SJSA1 (cell line): ENCODE measurements at places on chromosomes 11 and 22. TPM values are rescaled to one million over a fixed set of nuclear protein-coding genes. Genes with fewer than 3 reads are reported as not detected.

DNA sequence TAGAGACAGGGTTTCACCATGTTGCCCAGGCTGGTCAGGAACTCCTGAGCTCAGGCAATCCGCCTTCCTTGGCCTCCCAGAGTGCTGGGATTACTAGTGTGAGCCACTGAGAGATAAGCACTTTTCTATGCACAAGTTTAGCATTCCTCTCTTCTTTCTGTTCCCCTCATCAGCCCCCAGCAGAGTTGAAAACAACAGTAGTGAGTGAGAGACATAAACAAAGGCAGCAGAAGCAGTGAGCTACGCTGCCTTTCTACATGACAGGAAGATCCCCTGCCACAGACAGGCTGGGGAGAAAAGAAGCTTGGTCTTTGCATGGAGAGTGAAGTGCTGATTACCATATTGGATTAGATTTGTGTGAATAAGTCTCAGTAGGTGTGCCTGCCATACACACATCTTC is 392.0 kb upstream of the KIRREL3 start:
- H3K36me3 ChIP-seq: no peaks in the 10 kb centered on the region
- no peak overlapping the region for H3K4me3 ChIP-seq
- H3K27me3 ChIP-seq: no peaks in the 10 kb centered on the region
- no peaks in the 10 kb centered on the region for H3K4me1 ChIP-seq
- no peak overlapping the region for H3K27ac ChIP-seq

GRCh38 chr22:44668190-44668885 is 33.7 kb upstream of the PRR5 start:
- no peak overlapping the region for H3K27ac ChIP-seq
- peak overlapping the region; percentile 30 for H3K4me3 ChIP-seq
- no peaks in the 10 kb centered on the region for H3K36me3 ChIP-seq
- no peaks in the 10 kb centered on the region for H3K4me1 ChIP-seq
- DNase-seq: no peak

DNA sequence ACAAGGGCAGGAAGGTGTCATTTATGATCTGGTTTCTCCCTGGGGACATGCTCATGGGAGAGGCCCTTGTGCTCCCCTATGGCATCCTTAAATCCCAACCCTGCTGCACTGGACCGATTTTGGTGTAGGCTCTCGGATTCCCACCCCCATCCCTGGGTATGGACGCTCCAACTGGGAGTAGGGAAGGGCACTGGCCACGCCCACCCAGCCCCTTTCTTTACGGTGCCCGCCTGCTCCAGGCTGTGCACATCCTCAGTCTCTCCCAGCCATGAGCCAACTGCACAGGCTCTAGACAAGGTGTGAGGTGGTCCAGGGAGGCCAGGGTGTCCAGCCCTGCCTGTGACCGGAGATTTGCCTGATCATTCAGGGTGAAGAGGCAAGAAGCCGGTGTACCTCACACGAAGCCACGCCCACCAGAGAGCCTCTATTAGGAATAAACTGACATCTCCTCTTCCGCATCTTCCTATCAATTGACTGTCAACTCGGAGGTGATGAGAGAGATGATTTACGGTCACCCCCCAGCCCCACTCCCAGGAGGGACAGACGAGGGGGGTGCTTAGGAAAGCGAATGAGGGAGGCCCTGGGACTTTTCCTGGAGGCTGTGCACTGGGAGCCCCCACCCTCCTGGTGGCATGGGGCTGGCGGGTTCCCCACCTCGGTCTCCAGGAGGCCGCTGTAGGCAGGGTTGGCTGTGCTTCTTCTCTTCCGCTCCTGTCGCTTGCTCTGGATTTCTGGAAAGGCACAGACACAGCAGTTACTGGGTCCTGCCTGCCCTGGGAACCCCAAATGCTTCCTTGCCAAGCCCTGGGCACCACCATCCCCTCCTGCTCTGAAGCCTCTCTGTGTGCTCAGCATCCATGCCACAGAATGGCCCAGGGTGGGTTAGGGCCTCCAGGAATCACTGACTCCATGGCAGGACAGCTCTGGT is 116.7 kb downstream of the PHF21B start:
- H3K4me3 ChIP-seq: no peak overlapping the region
- H3K27me3 ChIP-seq: peaks cover 4% of the 10 kb centered on the region; the same call in 1 of the 2 replicates
- no peak overlapping the region for H3K27ac ChIP-seq
- H3K36me3 ChIP-seq: no peaks in the 10 kb centered on the region

- no peaks in the 10 kb centered on the region for H3K36me3 ChIP-seq
- no peaks in the 10 kb centered on the region for H3K4me1 ChIP-seq
- H3K4me3 ChIP-seq: no peak overlapping the region
- H3K27me3 ChIP-seq: peaks cover 13% of the 10 kb centered on the region; the same call in 1 of the 2 replicates
Measured at GRCh38 chr11:17602105-17603001, 55.3 kb downstream of the OTOG start.

GRCh38 chr22:37887584-37888378 is 18.3 kb upstream of the MICALL1 start:
- no peaks in the 10 kb centered on the region for H3K27me3 ChIP-seq
- H3K4me1 ChIP-seq: peaks cover 19% of the 10 kb centered on the region
- H3K27ac ChIP-seq: peak overlapping the region; percentile 57
- H3K36me3 ChIP-seq: peaks cover 70% of the 10 kb centered on the region
- no peak overlapping the region for H3K4me3 ChIP-seq

- H3K4me1 ChIP-seq: no peaks in the 10 kb centered on the region
- peaks cover 4% of the 10 kb centered on the region; the same call in 1 of the 2 replicates for H3K27me3 ChIP-seq
- no peaks in the 10 kb centered on the region for H3K36me3 ChIP-seq
- H3K4me3 ChIP-seq: no peak overlapping the region
Measured at GRCh38 chr11:33542921-33543320, 157.7 kb downstream of the C11orf91 start.

- H3K4me3 ChIP-seq: no peak overlapping the region
- no peaks in the 10 kb centered on the region for H3K4me1 ChIP-seq
- no peaks in the 10 kb centered on the region for H3K27me3 ChIP-seq
Measured at GRCh38 chr22:35335936-35336781, 36.5 kb downstream of the TOM1 start.

- H3K27ac ChIP-seq: no peak overlapping the region
- DNase-seq: no peak
- H3K36me3 ChIP-seq: no peaks in the 10 kb centered on the region
- H3K4me1 ChIP-seq: no peaks in the 10 kb centered on the region
- no peaks in the 10 kb centered on the region for H3K27me3 ChIP-seq
Measured at GRCh38 chr11:81658722-81659121, 1074.9 kb downstream of the FAM181B start.

DNA sequence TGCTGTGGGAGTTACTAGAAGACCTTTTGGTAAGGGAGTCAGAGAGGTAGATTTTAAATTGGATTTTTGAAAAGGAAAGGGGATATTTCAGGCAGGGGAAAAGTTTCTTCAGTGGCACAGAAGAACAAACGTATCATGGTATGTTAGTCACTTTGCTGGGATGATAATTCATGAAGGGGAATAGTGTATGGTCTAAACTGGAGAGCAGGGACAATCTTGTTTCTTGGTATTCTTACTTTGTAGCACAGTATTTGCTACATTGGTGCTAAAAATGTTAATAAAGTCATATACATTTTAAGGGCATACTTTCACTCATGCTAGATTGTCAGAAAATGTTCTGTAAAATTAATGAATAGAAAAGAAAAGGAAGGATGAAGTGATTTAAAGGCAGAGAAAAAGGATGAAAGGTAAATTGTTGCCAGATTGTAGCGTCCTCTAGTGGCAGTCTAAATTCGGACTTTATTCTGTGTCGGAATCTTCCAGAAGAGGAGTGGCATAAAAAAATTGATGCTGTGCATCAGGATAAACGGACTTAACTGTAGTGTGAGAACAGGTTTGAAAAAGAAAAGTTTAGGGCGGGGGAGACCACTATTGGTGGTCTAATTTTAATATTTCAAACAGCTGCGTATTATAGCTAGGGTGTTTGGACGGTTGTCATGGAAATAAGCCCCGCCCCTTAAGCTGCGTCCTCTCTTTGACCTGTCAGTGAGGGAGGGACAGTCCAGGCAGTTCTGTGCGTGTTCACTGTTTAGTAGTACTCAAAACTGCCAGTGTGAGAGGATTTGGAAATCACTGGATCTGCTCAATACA is at the start of gene BCO2:
TSS of gene BCO2 (plus strand) at position 724 of the 810 bp plus-strand sequence. CDS start 90 bp downstream, outside the sequence.
- peak; percentile 62 for DNase-seq
- peak within 1 kb of the TSS; percentile 36; the same call in 1 of the 2 replicates for H3K27ac ChIP-seq

GRCh38 chr11:119282495-119282894 is 34.4 kb downstream of the MCAM start:
- no peak overlapping the region for H3K27ac ChIP-seq
- no peak overlapping the region for H3K4me3 ChIP-seq
- H3K4me1 ChIP-seq: no peaks in the 10 kb centered on the region
- H3K36me3 ChIP-seq: peaks cover 14% of the 10 kb centered on the region
- no peaks in the 10 kb centered on the region for H3K27me3 ChIP-seq
- DNase-seq: no peak

DNA sequence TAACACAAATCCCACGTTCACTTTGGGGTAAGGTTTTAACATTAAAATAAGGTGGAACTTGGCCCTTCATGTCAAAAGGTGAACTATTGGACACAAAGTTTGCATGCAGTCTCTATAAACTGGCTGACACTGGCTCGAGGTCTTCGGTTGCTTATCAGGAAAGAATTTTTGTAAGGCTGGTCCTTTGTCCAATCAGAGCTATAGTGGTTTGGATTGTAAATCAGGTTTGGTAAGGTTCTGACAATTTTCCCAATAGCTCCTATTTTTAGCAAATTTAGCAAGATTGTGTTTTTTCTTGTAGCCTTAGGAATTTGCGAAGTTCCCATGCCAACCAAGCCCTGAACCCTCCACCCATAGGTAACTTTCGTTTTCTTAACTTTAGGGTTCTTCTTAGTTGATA is 17.6 kb upstream of the MED17 start:
- H3K27me3 ChIP-seq: no peaks in the 10 kb centered on the region
- DNase-seq: no peak
- H3K36me3 ChIP-seq: no peaks in the 10 kb centered on the region
- H3K27ac ChIP-seq: no peak overlapping the region

DNA sequence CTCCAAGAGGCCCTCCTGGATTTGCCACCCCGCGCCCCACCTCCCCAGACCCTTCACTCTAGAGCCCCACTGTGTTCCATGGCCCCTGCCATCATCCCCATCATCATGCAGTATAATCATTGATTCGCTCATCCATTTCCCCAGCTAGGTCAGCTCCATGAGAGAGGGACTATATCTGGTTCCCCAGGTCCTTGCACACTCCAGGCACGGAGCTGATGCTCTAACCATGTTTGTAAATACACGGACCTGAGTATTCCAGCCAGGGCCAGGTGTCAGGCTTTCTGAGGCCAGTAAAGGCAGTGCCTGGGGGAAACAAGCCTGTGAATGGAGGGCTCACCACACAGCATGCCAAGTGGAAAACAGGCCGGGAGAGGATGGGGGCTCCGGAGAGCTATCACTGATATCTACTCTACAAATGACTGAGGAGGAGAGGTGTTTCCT is 27.1 kb upstream of the OAF start:
- no peaks in the 10 kb centered on the region for H3K27me3 ChIP-seq
- H3K4me3 ChIP-seq: no peak overlapping the region
- H3K36me3 ChIP-seq: no peaks in the 10 kb centered on the region
- H3K4me1 ChIP-seq: peaks cover 12% of the 10 kb centered on the region
- peak; percentile 8 for DNase-seq

DNA sequence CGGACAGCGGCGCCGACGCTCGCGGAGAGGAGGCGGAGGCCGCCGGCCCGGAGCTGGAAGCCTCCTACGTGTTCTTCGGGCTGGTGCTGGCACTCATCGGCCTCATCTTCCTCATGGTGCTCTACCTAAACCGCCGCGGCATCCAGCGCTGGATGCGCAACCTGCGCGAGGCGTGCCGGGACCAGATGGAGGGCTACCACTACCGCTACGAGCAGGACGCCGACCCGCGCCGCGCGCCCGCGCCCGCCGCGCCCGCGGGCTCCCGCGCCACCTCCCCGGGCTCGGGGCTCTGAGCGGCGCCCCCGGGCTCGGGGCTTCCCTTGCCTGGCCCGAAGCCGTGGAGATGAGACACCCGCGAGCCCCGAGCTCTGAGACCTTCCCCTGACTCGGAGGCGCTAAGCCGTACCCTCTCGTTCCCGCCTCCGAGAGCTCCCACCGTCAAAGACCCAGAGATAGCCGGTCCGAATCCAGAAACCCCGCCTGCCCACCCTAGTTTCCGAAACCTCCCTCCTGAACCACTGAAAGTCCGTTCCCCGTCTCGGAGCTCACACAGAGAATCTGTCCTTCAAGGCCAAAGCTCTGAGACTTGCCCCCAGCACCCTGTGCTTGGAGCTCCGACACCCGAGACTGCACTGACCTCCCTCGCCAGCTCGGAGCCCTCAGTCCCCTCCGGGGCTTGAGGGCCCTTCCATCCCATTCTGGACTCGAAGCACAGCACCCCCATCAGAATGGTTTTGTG is 1.5 kb downstream of the TPBGL start:
- H3K27me3 ChIP-seq: peaks cover 15% of the 10 kb centered on the region
- H3K4me3 ChIP-seq: peak overlapping the region; percentile 31
- H3K27ac ChIP-seq: no peak overlapping the region
- H3K36me3 ChIP-seq: no peaks in the 10 kb centered on the region
- peaks cover 16% of the 10 kb centered on the region for H3K4me1 ChIP-seq
- DNase-seq: no peak

DNA sequence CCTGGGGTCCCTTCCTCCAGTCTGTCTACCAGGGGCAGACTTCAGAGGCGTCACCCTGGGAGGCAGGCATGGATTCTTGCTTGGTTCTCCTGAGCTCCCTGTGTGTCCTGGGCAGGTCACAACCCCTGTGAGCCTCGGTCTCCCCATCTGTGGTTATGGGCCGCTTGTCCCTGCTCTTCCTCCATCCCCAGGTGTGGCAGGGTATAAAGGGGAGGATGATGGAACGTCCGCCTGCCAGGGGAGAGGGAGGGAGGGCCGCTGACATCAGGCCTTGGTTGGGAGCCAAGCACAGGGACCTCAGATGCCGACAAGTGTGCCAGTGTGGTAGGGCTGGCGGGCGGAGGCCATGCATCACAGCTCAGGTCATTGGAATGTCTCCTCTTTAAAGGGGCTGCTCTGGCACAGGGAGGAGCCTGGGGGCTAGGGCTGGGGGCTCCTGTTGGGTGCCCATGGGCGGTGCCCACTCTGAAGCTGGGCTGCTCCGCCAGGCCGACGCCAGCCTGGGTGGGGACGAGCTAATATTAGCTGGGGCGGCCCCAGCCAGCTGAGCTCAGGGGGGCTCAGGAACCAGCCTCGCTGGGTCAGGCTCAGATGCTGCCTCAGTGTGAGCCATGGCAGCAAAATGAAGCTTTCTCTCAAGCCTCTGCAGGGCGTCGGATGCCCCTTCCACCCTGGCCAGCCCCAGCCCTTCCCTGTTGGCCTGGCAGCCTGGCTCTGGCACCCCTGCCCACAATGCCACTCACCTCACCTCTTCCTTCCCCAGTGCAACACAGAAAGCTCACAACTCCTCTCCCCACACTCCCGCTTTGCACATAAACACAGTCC is 12.8 kb downstream of the KCNC1 start:
- no peak overlapping the region for H3K27ac ChIP-seq
- DNase-seq: no peak
- no peaks in the 10 kb centered on the region for H3K36me3 ChIP-seq
- H3K27me3 ChIP-seq: peaks cover 33% of the 10 kb centered on the region
- H3K4me1 ChIP-seq: no peaks in the 10 kb centered on the region
- H3K4me3 ChIP-seq: no peak overlapping the region

Gene CLCF1
- 6.9 and 9.4 TPM in 2 replicates for total RNA-seq

Gene MYOD1
- total RNA-seq: not detected in 2 replicates

Gene INS
- not detected in 2 replicates for total RNA-seq

Gene CYTH4
- total RNA-seq: 1.1 TPM in 1 of 2 replicates, not detected in the other

Gene BCO2
- total RNA-seq: 0.42 TPM in 1 of 2 replicates, not detected in the other

Gene DDIAS
- 4.8 and 10.3 TPM in 2 replicates for total RNA-seq

Gene NLRP6
- total RNA-seq: not detected in 2 replicates
